ENCODE measurements at places on chromosomes 4 and X.

DNA sequence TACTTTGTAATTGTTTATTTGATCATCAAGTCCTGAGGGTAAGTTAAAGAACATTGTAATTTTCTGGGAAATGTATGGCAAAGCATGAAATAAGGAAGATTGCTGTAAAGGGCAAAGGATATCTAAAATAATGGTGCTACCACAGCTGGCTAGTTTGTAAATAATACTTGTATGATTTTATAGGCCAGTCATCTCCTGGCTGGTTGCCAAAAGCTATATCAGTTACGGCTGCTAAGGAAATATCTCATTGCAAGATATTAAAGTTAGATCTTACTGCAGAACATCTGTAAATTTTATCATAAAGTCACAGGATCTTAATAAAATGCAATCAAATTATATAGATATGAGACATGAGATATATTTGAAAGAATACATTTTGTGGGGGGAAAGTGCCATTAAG, 150.8 kb upstream of the CXCL13 start:
- DNase-seq, result no peak

- DNase-seq, result peak; percentile 46
These were observed 36.1 kb upstream of the IQSEC2 start for GRCh38 chrX:53317365-53318069.

DNA sequence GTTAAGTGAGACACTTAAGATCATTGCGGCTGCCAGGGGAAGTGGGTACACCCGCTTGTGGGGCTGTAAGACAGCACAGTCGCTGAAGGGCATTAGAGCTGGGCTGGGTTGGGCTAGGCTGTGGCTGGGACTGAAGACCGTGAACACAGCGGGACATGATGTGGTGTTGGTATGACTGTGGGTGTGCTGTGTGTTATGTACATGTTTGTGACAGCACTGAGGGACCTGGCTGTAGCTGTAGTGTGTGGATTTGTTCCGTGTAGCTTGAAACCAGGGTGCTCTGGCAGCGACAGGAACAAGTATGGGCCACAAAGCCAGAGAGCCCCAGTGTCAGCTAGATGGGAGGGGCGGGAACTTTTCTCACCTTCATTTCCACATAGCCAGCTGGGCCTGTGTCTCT, 82.1 kb downstream of the NHSL2 start:
- peak; percentile 14 for DNase-seq

DNA sequence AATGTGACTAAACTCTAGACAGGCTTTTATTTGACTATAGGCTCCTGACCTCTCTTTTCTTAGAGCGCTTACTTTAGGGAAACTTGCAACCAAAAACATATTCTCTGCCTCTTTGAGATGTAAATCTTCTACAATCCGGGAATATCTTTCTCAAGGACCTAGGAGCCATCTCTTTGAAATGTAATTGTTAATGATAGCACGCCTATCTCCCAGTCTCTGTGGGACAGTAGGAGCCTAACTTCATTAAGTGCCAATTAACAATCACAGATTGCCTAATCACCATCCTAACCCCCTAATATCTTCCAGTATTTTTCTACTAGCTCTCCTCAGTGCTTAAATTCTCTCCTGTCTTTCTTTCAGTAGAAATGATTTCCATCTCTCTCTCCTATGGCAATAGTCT, 628.6 kb downstream of the DMD start:
- DNase-seq, result no peak

GRCh38 chr4:33111117-33111516, 2390.9 kb downstream of the PCDH7 start:
- DNase-seq, result no peak

- no peak for DNase-seq
These were observed 95.2 kb downstream of the SLC34A2 start for GRCh38 chr4:25750874-25751273.

DNA sequence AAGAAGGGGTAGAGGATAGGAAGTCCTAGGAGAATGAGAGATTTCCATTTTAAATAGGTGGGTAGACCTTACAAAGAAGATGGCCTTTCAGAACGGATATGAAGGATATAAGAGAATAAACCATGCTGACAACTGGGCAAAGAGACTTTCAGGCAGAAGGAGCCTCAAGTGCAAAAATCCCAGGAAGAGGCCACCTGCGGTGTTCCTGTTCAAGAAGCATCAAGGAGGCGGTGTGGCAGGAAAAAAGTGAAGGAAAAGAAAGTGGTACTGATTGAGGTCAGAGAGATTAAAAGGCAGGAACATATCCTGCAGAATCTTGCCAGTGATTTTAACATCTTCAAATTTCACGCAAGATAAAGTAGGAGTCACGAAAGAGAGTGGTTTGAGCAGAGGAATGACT, 172.0 kb downstream of the FSTL5 start:
- DNase-seq, result no peak

DNA sequence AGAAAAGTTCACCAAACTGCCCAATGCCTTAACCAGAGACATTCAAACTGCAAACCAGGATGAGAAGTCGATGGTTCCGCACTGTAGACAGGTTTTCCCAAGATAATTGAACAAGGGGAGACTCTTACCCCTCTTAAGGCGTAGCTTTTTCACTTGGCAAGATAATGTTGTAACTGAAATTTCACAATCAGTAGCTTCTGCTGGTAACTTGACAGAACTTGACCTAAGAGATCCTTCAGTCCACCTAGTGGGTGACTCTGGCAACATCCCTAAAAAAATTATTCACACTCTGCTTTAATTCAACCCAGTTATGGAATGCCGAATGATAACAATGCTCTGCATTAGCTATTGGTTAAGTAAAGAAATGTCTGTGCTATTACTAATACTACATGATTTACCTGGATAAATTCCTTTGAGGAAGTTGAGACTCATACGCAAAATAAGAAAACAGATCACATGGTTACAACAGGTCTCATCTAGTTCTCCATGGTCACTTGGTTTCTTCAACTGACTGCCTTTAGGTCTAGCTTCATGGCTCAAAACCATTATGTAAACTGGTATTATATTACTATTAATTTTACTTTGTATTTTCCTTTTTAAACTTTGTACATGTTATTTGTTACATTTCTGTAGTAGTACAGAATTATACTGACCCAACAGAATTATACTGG, 9.1 kb downstream of the ELF2 start:
- no peak for DNase-seq

- no peak for DNase-seq
These were observed at the start of gene ARHGEF9 for GRCh38 chrX:63784902-63785707. Gene ARHGEF9, minus strand, starts transcription at chrX:63785214. Its CDS starts 69 bp downstream, at chrX:63785145.

GRCh38 chr4:122456231-122457116, at the start of gene IL2:
Gene IL2, minus strand, starts transcription at chr4:122456725. Its CDS starts 285 bp downstream, at chr4:122456440.
- no peak for DNase-seq

- DNase-seq, result no peak
These were observed 124.5 kb upstream of the NEIL3 start for GRCh38 chr4:177185151-177185550.

DNA sequence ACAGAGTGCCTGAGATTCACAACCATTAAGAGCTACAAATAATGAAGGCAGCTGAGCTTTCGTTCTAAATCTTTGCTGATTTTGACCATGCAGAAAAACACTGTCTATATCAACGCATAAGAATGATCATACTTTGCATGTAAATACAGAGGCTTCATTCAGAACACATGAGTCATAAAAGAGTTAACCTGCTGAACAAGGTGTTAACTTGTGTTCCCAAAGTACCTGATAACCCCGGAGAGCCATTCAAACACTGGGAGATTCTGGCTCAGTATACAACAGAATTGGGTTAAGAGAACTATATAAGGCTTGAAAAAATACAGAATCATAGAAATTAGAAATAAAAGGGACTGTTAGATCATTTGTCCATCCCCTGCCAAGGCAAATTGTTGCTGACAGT, 964.3 kb upstream of the TENM3 start:
- DNase-seq, result no peak

GRCh38 chr4:41957634-41958033, 22.4 kb downstream of the TMEM33 start:
- DNase-seq, result no peak

DNA sequence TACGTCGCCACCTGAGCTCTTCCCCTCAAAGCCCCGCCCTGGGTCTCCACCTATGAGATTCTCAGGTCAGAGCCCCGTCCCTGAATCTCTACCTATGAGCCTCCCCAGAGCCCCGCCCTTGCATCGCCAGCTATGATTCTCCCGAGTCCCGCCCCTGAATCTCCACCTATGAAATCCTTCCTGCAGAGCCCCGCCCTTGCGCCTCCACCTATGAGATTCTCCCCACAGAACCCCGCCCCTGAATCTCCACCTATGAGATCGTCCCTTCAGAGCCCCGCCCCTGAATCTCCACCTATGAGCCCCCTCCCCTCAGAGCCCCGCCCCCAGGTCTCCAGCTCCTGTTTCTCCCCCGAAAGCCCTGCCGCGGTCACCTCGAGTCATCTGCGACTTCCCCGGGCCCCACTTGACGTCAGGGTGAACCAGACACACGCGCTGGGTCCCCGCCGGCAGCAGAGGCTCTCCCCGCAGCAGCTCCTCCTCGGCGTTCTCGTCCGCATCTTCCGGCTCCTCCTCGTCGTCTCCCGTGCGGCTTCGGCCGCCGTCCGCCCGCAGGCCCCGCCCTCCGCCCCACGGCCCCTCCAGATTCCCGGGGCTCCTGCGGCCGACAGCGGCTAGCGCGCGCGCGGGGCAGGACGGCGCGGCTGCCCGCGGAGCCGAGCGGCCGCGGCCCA, 393 bp downstream of the GTPBP6 start:
- peak; percentile 94 for DNase-seq

DNA sequence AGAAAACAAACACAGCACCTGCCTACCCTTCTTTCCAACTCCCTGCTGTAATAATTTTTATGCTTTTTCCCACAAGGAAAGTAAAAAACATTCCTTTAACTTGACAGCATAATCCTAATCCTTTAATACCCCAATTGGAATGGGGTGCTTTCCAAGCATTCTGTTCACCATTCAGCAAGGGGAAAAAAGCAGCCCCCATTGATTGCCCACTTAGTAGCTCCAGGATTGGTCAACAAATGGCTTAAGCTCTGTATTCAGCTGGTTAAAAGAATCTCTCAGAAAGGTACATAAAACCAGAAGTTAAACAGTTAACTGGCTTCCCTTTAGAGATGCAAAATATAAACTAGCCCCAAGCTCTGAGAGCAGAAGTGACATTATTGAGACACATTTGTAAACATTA, 194.8 kb upstream of the ATOH1 start:
- no peak for DNase-seq

DNA sequence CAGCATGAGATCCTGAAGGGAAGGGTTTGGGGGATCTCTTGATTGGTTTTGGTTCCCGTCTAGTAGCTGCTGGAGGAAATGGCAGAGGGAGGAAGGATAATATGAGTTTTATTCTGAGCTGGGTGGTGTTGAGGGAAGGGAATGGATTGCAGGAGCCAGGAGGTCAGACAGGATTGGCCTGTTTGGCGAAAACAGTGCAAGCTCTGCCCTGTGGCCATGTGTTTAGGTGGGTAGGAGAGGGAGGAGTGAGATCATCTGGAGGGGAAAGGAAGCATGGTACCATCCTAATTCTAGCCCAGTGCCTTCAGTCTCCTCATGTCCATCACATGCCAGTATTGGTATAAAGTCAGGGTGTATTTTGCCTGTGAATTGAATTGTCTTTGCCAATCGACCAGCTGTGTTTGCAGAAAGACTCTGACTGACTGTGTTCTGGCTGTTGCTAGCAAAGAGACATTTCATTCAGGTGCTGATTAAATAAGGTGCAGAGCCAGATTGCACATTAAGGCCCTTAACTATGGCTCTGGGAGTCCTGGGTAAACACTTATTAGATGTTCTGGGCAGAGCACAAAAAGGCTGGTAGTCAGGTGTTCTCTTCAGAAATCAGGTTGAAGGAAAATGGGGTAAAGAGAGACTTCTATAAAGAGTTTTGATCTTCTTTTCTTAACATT, 10.0 kb downstream of the TMEM164 start:
- no peak for DNase-seq

DNA sequence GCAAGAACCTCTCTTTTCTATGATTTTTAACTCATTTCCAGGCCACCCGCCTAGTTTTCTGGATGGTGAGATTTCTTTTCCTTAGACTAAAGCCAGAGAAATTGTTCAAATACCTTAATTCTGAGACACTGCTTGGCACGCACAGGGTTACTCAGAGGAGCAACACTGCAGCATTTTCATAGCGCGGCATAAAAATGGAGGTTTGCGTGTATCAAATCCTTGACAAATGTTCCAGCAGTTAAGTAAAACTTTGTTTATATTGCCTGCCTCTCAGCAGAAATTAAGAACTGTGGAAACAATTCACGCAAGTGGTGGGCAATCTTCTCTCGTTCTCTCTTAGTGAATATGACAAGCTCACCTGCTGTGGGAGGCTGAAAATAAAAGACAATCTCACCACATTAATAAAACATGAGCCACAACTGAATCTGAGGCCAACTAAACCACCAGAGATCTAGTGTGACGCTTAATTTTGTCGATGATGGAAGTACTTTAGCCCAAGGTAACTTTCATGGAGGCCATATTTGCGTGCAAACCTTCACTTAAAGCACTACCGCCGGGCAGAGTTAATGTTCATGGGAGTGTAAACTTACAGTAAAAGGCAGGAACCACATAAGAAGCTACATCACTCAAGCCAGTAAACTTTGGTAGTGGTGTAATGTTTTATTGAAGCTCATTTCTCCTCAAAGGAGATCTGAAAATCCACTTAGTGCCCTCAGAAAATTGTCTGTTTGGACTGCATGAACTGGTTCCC, 894.8 kb upstream of the EPHA5 start:
- no peak for DNase-seq

DNA sequence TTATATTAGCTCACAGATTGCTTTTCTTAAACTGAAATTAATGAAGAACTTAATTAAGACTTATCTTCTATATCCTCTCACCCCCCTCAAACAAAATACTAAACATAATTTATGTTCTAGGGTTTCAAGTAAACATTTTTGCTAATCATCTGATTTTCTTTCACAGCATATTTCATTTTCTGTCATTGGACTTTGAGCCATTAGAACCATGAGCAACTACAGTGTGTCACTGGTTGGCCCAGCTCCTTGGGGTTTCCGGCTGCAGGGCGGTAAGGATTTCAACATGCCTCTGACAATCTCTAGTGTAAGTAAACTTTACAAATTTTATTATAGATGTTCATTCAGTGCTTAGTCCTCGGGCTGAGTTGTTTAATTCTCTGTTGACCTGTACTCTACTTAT, 3.3 kb downstream of the PDLIM5 start:
- DNase-seq, result no peak

DNA sequence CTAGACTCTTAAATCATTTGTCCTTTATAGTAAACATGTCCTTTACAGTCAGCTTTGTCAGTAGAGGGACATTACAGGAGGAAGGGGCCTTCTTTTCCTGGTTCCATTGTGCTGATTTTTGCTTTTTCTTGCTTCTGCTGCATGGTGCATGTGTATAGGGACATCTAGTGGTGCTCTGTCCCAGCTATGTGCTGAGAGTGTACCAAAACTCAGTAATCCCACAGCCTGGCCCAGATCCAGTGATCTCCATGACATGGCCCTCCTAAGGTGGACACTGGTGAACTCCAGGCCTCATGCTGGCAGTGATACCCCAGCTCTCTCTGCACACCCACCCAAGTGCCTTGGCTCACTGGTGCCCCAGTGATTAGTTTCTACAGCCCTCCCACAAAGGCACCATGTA, 45.2 kb downstream of the MAGEB17 start:
- no peak for DNase-seq
